ENCODE measurements at places on chromosomes 1 and 21. TPM values are rescaled to one million over a fixed set of nuclear protein-coding genes. Genes with fewer than 3 reads are reported as not detected.

DNA sequence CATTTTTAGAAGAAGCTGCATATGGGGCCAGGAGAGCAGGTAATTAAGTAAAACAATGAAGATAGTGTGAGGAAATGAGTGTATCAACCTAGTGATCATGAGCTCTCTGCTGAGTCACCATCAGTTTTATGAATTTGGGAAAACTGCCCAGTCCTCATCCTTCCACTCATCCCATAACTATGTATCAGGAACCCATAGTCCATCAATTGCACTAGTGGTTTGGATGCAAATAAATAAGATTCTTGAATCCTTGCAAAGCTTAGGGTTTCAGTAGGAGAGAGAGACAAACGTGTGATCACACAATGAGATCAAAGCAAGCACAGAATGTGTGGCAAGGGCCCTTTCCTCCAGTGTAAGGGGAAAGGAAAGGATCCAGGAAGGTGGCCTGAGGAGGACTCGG is 145.6 kb downstream of the ZZZ3 start:
- DNase-seq, result no peak

- no peak for DNase-seq
Measured at GRCh38 chr1:234848972-234849649, 239.1 kb upstream of the IRF2BP2 start.

The NMNAT2 gene
- total RNA-seq, result not detected

The TAF12 gene
- 14.2 TPM for total RNA-seq

DNA sequence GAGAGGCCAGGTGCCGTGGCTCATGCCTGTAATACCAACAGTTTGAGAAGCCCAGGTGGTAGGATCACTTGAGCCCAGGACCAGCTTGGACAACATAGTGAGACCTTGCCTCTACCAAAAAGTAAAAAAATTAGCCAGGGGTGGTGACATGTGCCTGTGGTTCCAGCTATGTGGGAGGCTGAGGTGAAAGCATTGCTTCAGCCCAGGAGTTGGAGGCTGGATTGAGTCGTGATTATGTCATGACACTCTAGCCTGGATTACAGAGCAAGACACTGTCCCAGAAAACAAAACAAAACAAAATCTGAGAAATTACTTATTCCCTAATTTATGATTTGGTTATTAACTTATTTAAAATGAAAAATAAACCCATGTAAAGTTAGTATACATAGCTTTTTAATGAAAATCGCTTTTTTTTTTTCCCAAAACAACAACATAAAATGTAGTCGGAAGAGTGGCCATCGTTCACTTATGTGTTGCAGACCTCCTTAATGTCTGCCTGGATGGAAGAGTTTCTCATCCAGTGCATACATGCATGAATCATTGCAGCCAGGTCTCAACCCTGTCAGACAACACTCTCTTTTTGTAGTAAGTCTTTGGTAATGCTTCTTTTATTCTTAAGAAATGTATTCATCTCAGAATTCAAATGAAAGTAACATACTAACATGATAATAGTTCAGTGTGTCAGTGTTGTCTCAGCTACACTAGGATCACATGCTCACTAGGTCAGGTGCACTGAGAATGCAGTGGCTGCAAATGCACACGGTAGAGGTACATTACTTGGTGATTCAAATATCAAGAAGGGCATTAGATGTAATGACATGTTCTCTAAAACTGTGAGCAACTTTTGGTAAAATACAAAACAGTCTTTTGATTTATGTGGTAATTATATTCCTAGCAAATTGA is 28.0 kb downstream of the ITSN1 start:
- DNase-seq, result no peak

- DNase-seq, result no peak
Measured at GRCh38 chr1:185786524-185786923, 52.3 kb downstream of the HMCN1 start.

The JMJD4 gene
- 11.2 TPM for total RNA-seq

- no peak for DNase-seq
Measured at GRCh38 chr1:100589667-100590066, 51.7 kb downstream of the GPR88 start.

GRCh38 chr1:176609556-176610408 is 146.8 kb downstream of the PAPPA2 start:
- DNase-seq, result no peak

DNA sequence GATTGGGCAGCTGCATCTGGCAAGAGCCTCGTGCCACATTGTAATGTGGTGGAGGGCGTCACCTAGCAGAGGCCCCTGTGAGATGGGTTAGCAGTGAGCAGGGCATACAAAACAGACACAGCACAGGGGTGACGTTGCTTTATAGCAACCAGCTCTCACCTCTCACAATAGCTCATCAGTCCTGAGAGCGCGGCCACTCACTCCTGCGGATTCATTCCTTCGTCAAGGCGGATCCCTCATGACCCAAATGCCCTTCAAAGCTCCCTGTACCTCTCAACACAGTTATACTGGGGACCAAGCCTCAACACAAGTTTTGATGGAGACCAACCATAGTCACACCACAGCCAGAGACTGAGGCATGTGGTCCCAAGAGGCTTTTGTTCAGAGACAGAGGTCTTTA is 22.9 kb downstream of the SLC37A1 start:
- DNase-seq, result no peak

The FMO4 gene
- total RNA-seq, result 1.3 TPM

- no peak for DNase-seq
Measured at GRCh38 chr1:64006276-64007051, 197.0 kb upstream of the UBE2U start.

DNA sequence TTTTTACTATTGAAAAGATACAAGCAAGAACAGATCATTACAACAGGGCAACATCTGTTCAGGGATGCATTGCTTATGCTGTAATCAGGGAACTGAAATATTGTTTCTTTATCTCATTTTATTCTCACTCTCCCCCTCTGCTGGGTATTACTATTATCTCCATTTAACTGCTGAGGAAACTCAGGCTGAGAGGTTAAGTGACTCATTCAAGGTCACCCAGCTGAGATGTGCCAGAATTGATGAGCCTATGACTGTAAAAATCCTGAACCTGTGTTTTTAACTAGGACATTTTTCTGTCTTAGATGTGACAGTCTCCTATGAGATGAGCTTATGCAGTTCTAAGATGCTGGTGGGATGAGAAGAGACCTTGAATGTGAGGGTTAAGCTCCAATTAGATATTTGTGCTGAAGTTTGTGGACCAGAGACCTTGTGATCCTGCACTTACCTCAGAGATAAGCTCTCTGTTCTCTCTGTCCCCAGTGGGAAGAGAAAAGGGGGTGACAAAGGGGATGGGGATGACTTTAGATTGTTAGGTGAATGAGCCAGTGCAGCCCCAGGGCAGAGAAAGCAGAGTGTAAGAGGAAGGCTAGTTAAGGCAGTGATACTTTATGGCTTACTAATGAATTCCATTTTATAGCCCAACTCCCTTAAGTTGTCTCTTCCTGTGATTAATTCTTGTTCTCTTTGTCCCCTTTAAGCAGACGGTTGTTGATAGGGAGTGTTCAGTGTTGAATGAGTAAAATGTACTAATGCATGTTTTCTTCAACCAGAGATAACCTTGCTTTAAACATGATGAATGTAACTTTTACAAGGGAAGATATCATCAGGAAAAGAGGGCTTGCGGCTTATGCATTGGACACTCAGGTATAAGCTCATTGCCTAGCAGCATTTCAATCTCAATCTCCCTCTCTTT is 111.4 kb downstream of the HLX start:
- DNase-seq, result no peak

DNA sequence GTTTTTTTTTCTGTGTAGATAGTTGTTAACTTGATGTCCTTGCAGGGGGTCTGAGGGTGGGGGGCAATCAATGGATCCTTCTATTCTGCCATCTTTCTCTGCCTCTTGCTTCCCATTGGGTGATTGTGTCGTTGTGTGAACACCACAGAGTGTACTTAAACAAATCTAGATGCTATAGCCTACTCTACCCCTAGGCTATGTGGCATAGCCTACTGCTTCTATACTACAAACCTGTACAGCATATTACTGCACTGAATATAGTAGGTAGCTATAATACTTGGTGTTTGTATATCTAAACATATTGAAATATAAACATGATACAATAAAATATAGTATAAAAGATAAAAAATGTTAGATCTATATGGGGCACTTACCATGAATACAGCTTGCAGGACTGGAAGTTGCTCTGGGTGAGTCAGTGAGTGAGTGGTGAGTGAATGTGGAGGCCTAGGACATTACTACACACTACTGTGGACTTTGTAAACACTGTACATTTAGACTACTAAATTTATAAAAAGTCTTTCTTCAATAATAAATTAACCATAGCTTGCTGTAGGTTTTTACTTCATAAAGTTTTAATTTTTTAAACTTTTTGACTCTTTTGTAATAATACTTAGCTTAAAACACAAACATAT is 105.4 kb downstream of the CENPF start:
- no peak for DNase-seq

DNA sequence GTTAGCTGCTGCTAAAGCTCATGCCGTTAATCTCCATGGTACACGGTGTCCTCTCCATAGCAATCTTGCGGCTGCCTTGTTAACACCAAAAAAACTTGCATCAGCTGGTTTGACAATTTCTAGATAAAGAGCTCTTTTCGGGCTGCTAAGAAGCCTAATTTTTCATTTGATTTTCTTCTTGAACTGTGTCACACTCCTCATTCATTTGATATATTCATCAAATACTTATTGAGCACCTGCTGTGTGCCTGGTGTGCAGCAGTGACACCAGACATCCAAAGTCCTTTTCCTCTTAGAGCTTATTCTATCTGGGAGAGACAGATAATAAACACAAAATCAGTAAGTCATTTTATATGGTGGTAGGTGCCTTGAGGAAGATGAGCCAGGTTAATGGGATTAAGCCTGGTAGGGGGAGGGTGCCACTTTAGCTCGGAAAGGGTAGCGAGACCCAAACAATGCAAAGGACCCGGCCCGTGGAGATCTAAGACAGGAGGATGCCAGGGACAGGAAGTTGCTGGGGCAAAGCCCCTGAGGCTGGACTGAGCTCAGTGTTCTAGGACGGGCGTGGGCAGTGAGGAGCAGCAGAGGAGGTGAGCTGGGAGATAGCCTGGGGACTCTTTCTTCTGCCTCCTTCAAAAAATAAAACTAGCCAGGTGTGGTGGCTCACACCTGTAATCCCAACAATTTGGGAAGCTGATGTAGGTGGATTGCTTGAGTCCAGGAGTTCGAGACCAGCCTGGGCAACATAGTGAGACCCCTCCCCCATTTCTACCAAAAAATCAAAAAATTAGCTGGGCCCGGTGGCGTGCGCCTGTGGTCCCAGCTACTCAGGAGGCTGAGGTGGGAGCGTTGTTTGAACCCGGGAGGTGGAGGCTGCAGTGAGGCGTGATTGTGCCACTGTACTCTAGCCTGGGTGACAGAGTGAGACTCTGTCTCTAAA is 50.7 kb upstream of the LGALS8 start:
- DNase-seq, result no peak

Measured in T-helper 17 cell (primary cell).